ENCODE measurements at places on chromosomes 6 and 20.
A peak's percentile ranks its signal among the peaks of the same experiment; 100 is the strongest.

GRCh38 chr6:30325873-30326525 lies 728 bp upstream of the TRIM39 start:
- DNase-seq = peak; percentile 61

- DNase-seq = no peak
These were observed 50.2 kb downstream of the ARHGAP18 start for GRCh38 chr6:129659590-129660345.

DNA sequence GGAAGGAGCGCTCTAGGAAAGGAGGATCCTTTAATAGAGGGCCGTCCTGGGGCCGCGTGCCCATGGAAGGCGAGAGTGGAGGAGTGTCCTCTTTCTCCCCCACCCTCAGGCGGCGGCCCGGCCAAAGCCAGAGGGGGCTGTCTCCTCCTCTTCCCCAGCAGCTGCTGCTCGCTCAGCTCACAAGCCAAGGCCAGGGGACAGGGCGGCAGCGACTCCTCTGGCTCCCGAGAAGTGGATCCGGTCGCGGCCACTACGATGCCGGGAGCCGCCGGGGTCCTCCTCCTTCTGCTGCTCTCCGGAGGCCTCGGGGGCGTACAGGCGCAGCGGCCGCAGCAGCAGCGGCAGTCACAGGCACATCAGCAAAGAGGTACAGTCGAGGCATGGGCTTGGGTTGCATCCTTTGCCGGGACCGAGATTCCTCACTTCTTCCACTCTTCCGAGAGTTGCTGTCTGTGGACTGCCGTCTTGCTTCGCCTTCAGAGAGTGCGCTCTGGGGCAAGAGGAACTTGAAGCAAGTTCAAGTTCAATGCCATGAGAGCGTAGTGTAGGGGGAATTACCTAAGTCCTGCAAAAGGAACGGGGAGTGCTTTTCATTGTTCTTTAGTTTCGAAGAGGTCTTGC lies at the start of gene LAMA2:
TSS of gene LAMA2 (plus strand) at position 148 of the 621 bp plus-strand sequence. CDS start at position 256, 108 bp downstream.
- no peak for DNase-seq

DNA sequence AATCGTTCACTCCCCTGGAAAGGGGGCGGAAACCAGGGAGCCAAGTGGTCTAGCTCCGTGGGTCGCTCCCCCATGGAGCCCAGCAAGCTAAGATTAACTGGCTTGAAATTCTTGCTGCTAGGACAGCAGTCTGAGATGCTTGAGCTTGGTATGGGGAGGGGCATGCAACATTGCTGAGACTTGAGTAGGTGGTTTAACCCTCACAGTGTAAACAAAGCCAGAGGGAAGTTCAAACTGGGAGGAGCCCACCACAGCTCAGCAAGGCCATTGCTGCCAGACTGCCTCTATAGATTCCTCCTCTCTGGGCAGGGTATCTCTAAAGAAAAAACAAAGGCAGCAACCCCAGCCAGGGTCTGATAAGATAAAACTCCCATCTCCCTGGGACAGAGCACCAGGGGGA lies 43.2 kb downstream of the COL21A1 start:
- DNase-seq = no peak

DNA sequence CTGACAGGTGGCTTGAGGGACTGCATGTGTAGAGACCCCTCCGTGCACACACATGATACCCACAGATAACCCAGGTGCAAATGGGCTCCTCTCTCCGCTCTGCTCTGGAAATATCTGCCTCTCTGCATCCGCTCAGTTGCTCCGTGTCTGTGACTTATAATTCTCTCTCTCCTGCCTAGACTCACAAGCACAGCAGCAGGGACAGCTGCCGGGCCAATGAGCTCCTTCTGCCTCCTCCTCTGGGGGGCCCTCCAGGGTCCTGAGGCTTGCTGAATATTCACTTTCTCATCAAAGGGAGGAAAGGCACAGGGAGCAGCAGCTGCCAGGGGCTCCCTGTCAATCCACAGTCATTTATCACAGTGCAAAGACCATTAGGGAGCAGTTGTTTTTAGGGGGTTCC lies 24.1 kb downstream of the LRFN2 start:
- no peak for DNase-seq

DNA sequence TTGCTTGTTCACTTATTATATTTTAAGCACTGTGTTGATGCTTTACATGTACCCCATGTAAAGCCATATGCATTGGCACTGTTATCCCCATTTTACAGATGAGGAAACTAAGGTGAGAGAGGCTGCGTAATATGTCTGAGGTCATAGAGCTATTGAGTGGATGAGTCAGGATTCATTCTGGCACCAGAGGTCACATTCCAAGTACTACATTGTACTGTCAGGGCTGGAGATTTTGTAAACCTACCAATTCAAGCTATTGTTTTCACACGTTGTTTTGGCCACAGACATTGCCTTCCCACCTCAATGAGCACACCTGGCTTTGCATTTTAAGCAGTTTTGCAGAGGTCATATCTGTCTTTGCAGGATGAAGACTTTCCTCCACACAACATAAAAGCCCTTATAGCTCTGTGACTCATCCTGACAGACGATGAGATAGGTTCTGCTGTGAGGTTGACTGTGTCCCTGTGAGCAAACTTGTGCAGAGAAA lies 33.2 kb downstream of the ANKS1A start:
- DNase-seq = no peak

- DNase-seq = peak; percentile 62
These were observed 46.8 kb downstream of the PYGB start for GRCh38 chr20:25294459-25295385.

- no peak for DNase-seq
These were observed 40.0 kb downstream of the EFCAB8 start for GRCh38 chr20:32898729-32899128.

GRCh38 chr6:139540276-139540675 lies 165.8 kb upstream of the CITED2 start:
- DNase-seq = peak; percentile 42

DNA sequence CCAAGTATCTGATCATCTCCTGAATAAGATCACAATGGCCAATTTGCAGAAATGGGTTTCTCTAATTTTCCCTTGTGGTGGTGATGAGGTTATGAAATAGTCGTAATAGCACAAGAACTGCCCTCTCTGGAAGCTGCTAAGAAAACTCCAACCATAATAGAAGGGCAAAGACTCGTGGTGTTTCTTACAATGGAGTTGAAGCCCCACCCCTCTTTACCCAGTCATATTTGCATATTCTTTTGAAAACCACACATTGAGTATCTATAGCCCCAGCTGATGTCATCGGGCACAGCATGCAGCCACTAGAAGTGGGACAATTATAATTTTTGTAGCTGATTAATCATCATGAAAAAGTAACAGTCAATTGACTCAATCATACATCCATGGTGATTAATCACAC lies 452.1 kb upstream of the POU3F2 start:
- DNase-seq = no peak

DNA sequence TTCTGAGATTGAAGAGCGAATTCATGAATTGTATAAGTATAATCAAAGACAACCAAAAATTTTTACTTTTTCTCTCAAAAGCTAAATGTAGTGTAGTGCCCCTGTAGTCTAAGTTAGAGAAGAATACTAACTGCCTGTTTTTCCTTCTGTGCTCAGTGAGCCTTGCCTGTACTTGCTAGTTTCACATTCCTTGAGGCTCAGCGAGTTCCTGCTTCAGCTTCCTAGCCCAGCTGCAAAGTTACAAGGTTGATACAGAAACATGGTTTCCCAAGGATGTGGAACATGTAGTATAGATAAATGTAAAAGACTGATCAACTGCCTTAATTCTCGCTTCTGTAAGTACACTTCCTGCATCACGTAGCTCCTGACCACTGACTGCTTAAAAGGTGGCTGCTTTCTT lies 33.1 kb upstream of the SEC63 start:
- DNase-seq = no peak

GRCh38 chr6:6915219-6915618 lies 192.5 kb upstream of the RREB1 start:
- peak; percentile 18 for DNase-seq

GRCh38 chr6:57198926-57199636 lies 23.0 kb downstream of the RAB23 start:
- DNase-seq = no peak

DNA sequence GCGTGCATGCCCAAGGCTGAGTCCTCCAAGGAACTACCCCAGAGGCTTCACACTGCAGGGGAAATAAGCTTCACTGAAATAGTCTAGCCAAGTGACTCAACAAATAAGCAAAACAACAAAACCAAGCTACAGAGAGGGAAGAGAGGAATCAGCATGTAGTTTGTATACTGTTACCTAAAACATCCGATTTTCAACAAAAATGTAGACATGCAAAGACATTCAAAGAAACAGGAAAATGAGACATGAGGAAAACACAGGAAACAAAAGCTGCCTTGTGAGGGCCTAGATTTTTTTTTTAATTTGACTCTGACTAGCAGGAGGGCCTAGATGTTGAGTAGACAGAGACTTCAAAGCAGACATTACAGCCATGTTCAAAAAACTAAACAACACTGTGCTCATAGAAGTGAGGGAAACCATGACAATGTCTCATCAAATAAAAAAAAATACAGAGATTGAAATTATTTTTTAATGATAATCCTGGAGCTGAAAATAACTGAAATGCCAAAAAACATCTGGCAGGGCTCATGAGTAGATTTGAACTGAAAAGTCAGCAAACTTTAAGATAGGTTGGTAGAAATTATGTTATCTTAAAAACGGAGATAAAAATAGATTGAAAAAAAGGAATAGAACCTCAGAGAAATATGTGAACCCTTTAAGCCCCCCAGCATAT lies 16.4 kb upstream of the KIF25 start:
- DNase-seq = no peak

- no peak for DNase-seq
These were observed 75.1 kb downstream of the CARMIL1 start for GRCh38 chr6:25354078-25354932.

DNA sequence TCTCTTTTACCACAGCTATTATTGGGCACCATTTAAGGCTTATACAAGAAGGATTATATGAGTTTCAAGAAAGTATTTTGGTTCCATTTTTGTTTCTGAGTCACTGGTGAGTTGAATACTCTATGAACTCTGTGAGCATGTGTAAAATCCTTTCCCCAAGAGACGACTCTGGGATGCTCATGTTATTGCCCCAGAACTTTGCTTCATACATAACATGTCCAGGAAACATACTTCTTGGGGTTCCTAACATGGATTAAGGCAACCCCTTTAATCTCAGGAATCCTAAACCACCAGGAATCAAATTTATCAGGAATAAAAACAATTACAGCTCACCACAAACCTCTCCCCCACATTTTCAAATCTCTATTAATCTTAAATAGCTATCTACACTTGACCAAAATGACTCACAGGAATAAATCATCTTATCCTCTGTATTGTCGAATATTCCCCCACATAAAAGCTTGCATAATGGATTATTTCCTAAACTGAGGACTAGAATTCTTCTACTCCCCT lies 117.5 kb upstream of the COL21A1 start:
- no peak for DNase-seq

- DNase-seq = no peak
These were observed 106.3 kb upstream of the GJE1 start for GRCh38 chr6:142026471-142026870.

- DNase-seq = no peak
These were observed 30.8 kb upstream of the FILIP1 start for GRCh38 chr6:75524322-75524972.

DNA sequence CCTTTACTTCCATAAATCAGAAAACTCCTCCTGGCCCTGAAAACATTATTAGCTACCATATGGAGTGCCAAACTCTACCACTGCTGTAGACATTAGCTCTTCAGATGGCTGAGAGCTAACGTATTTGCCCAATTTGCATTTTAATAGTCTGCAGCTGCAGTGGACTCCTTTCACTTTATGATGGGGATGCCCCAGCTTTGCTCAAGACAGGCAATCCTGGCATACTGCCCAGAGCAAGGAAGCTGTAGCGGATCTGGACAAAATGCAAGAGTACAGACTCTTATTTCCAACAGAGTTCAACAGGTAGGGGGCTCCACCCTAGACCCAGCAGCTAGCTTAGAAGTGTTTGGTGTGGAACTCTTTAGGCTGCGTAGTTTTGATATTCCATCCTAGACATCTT lies 246.7 kb downstream of the FOXC1 start:
- no peak for DNase-seq

DNA sequence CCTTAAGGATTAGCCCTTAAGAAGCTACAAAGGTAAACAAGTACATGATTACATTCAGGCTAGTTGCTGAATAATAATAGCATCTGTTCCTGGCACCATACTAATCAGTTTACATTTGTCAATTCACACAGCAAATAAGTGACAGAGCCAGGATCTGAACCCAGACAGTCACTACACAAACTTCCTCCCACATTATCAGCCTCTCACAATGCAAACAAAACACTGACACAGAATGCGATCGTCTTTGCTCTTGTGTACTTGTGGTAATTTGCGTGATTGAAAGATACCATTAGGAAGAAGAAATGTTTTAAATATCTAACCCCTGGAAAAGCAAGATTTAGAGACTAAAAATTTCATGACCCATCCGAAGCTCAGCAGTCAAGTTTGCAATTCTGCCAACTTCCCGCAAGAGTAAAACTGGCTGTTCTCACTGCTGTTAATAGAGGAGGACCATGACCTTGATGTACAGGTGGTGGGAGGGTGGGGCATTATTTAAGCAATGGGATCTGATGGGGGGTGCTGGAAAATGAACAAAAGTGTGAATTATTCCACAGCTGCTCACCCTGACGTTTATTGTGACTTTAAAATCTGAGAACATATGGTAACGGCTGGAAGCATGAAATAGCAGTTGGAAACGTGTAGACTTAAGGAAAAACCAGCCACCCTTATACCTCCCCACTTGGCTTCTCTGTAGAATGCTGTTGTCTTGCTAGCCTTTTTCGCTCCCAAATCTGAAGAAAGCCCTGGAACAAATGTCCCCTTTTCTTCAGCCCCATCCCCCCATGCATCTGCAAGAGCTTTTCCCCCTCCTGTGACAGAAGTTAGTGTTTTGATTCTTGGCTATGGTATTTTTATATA lies 95.3 kb upstream of the ARMC2 start:
- DNase-seq = no peak

DNA sequence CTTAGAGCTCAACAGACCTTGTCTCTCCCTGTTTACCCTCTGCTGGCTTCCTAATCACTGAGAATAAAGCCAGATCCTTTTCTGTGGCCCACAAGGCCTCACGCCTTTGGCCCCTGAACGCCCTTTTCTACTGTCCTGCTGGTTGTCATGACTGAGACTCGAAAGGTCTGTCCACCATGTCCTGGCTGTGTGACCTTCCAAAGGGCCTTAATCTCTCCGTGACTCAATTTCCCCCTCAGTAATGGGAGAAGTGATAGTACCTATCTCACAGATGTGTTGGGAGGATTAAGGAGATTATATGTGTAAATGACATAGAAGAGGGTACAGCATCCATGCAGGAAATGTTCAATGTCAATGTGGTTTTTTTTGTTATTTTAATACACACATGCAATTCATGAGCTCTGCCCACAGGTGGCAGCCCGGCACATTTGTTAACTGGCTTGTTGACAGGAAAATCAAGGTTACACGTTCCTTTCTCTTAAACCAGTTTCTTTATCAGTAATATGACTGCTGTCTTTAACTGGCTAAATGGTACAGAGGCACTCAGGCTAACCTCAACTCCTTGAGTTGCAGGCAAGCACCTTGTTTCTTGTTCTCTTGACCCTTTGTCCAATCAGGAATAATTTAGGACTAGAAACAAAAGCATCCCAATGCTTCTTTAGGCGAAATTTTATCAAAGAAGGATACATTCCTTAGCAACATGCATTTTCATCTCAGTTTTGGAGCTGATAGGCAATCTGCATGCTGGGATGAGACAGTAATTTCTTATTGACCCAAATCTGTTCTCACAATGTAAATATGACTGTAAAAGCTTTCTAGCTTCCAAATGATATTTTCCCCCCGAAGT lies 16.6 kb downstream of the SLC22A1 start:
- DNase-seq = peak; percentile 51

GRCh38 chr6:40802481-40802880 lies 215.3 kb upstream of the LRFN2 start:
- no peak for DNase-seq

GRCh38 chr6:132972971-132973370 lies 158.6 kb downstream of the RPS12 start:
- no peak for DNase-seq

GRCh38 chr6:56875523-56875922 lies 79.4 kb upstream of the BEND6 start:
- no peak for DNase-seq
